ENCODE measurements at places on chromosomes 13 and 19.
A peak's percentile ranks its signal among the peaks of the same experiment; 100 is the strongest.

- DNase-seq = no peak
Observed at GRCh38 chr19:15379999-15380647, 536 bp upstream of the AKAP8 start.

DNA sequence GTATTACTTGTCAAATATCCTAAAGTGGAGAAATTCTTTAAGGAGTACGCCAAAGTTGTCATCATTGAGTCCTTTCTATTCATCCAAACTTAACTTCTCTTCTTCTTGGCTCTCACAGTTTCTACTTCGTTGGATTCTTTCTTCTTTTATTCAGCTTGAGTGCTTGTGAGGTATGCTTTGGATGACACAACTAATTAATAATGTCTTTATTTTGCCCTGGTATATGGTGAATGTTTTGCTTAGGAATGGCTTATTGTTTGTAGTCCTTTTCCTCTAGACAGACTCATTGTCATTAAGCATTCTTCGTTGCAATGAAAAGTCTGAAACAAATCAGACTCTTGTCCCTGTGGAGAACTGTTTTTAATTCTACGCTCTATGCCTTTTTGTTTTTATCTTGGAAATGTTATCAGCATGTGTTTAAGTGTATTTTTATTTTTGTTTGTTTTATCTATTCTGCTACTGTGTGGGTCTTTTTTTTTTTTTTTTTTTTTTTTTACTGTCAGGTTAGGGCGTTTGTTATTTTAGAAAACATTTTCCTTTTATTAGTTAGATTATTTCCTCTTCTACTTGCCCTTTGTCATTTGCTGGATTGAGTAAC is 471.5 kb downstream of the GPC6 start:
- no peak for DNase-seq

DNA sequence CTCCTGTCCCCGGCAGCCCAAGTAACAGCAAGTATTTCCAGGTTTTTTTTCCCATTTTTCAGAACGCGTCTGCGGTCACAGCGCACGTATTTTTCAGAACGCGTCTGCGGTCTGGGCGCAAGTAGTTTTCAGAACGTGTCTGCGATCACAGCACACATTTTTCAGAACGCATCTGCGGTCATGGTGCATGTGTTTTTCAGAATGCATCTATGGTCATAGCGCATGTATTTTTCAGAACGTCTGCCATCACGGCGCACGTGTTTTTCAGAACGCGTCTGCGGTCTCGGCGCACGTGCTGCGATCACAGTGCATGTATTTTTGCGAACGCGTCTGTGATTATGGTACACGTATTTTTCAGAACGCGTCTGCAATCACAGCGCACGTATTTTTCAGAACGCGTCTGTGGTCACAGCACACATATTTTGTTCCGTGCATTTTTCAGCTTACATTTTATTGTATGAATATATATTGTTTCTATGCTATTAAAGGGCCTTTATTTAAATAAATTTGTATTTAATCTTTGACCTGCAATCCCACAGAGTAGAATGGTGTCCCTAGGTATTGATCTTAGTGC is 19.7 kb downstream of the ATP4B start:
- no peak for DNase-seq

GRCh38 chr19:11322269-11323024 is 17.0 kb downstream of the RAB3D start:
- peak; percentile 21 for DNase-seq

- no peak for DNase-seq
Observed at GRCh38 chr13:29903996-29904395, 53.6 kb upstream of the UBL3 start.

DNA sequence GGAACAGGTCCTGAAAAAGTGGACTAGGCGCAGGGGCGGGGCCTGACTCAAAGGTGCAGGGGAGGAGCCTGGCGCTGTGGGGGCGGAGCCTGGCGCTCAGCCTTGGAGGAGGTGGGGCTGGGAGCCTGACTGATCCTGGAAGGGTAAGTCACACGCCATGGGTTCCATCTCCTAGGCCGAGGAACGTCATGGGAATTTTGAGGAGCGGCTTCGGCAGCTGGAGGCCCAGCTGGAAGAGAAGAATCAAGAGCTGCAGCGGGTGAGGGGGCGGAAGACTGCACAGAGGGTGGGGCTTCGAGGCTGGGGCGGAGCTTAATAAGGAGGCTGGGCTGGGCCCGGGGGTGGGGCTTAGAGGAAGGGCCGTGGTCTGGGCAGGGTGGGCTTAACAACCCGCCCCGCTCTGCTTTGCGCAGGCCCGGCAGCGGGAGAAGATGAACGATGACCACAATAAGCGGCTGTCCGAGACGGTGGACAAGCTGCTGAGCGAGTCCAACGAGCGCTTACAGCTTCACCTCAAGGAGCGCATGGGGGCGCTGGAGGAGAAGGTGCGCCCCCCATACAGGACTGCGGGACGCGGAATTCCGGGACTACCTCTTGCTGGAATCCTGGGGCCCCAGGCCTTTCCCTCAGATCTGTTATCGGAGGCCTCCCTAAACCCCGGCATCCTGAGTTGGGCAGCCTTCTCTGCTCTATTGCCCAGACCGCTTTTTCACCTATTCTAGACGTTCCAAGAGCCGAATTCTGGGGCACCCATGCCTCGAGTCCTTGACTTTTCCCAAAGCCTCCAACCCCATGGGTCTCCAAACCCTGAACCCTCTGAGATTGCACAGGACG is 14.5 kb downstream of the PPFIA3 start:
- DNase-seq = no peak

DNA sequence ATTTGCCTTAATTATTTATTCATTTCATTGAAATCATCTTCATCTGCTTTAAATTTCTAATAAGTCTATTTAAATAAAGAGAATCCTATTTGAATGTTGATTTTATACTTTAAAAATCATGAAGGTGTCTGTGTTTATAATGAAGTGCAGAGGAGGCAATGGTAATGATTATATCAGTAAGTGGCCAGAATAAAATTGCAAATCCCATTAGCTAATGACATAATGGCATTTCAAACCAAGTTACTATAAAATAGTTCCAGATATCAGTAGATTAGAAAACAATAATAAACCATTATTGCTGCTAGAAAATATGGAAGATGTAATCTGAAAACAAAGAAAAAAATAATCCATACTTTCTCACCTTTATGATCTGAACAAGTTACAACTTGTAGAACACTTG is 647.8 kb upstream of the KLHL1 start:
- DNase-seq = no peak

DNA sequence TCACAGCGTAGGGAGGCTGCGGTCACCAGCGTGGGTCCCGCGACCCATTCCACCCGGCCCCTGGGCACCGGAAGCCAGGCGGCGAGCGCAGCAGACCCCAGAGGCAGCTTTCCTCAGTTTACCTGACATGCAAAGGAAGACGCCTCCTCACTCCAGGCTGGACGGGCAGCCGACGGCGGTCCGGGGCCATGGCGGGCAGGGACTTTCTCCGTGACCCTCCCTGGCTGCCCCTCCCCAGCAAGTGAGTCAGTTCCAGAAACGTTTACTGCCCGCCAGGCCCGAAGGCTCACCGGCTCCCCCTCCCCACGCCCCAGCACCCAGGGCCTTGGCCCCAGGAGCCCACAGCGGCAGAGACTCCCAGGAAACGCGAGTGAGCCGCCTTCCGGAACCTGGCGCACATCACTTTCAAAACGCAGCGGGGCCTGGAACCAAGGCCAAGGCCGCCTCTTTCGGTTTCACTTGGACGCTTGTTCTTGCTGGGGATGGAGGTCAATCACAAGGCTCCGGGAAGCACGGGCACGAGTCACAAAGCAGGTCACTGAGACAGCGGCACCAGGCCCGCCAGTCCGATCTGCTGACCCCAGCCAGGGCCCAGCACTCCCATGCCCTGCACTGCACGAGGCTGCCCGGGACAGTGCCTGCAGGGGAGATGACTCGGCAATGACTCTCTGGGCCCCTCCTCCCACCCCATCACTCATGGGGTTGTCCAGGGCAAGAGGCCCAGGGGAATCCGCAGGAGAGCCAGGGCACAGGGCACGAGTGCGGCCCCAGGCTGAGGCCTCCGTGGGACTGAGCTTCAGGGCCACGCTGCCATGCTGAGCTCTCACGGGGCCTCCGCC is 5.3 kb downstream of the SBNO2 start:
- no peak for DNase-seq

All from GDM1 (cell line).